ENCODE measurements at places on chromosomes 3 and 15.

DNA sequence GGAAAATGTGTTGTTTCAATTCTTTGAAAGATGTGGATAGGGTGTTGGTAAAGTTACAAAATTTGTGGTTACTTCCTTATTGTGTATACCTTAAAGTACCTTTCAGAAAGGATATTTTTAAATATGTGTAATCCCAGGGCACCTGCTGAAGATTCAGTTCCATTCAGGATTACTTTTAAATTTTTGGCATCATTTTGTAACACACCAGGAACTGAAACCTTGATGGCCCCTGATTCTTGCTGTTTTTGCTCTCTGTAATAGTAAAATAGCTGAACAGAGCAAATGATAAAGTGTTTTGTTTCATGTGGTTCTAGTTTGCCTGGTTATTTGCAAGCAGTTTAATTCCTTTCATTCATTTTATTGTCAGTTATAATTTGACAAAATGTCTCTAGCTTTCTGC, 160.9 kb downstream of the KLHL25 start:
- DNase-seq, result no peak

- no peak for DNase-seq
These were observed 38.2 kb upstream of the GOLGA8B start for GRCh38 chr15:34621675-34622074.

GRCh38 chr3:124941771-124942170, 7.2 kb upstream of the MUC13 start:
- DNase-seq, result no peak

DNA sequence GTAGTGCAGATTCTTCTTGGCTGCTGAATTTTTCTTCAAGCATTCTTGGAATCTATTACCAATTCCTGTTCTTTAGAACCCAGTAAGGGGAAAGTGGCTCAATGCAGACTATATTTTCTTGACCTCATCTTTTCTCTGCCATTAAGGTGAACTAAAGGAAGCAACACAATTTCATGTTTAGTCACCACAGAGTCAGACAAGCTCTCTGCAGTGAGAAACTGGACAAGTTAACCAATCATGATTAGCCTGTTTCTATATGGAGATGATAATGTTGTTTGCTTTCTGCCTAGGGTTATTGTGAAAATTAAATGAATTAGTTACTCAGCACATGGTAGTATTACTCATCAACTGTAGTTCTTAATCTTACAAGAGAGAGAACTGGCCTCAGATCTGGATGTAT, 1075.1 kb downstream of the AGBL1 start:
- no peak for DNase-seq

- DNase-seq, result no peak
These were observed 7.5 kb upstream of the TM4SF1 start for GRCh38 chr3:149384911-149385321.

Data from naive thymus-derived CD8-positive, alpha-beta T cell (primary cell).